ENCODE measurements at places on chromosomes 11 and 22. TPM values are rescaled to one million over a fixed set of nuclear protein-coding genes. Genes with fewer than 3 reads are reported as not detected.

DNA sequence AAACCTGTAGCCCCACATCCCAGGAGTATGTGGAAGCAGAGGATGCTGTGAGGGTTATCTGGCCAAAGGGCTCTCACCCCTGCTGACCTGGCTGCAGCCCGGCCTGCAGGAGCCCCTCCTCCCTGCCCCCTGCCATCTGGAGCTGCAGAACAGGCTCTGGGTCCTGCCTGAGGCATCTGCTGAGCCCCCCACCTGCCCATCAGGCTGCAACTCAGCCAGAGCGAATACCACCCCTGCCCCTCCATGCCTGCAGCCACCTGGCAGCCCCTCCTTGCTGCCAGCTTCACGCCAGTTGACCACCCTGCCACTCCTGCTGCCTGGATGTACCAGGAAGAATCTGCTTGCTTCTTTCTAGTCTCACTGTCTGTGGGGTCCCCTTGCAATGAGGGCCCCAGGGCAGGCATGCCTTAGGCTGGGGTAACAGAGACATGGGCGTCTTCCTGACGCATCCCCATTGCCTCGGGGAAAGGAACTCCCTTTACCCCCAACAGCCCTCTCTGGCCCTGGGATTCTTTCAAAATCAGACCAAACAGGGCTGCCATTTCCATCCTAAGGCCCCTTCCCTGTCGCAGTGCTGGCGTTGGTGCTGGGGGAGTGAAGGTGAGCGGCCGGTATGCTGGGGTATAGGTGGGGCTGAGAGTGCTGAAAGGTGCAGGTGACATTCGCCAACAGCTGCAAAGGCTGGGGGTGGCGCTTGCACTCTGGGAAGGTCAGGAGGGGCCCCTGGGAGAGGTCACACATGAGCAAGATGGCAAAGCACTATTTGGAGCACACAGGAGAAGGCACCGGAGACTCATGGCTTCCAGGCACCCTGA, 1334.6 kb downstream of the TBC1D22A start:
- DNase-seq = no peak

GRCh38 chr11:43200031-43200430, 111.8 kb upstream of the API5 start:
- DNase-seq = no peak

- DNase-seq = no peak
Measured at GRCh38 chr11:2203440-2204259, 32.0 kb upstream of the TH start.

Gene LMO2
- 1.2 TPM for total RNA-seq

GRCh38 chr11:3189886-3190583, 24.9 kb upstream of the OSBPL5 start:
- no peak for DNase-seq

Gene KCNQ1OT1
- total RNA-seq = 12.3 TPM

Gene OR5P2
- total RNA-seq = not detected

DNA sequence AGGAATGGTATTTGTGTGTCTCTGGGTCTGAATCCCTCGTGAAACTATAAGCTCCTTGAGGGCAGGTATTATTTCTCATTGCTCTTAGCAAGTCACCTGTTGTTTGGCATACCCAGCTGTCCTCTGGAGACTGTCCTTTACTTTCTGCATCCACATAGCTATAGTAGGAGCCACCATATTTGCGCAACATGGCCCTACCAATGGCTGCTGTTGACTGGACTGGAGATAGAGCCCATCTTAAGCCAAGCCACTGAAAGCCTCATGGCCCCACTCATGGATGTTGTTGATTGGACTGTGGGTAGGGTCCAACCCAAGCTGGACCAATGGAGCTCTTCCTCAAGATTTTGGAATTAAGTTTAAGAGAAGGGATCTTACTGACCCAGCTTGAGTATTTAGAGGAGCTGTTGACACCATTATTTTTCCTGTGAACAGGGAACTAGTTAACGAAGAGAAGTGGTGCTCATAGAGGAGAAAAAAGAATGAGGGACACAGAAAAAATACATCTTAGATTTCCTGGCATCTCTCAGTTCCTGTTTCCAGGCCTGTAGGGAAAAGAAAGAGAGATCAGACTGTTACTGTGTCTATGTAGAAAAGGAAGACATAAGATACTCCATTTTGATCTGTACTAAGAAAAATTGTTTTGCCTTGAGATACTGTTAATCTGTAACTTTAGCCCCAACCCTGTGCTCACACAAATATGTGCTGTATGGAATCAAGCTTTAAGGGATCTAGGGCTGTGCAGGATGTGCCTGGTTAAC, 47.2 kb downstream of the LRRC74B start:
- DNase-seq = no peak

- no peak for DNase-seq
Measured at GRCh38 chr22:42676059-42676607, 26.9 kb upstream of the CYB5R3 start.

- no peak for DNase-seq
Measured at GRCh38 chr11:43632181-43632580, 48.4 kb upstream of the HSD17B12 start.

DNA sequence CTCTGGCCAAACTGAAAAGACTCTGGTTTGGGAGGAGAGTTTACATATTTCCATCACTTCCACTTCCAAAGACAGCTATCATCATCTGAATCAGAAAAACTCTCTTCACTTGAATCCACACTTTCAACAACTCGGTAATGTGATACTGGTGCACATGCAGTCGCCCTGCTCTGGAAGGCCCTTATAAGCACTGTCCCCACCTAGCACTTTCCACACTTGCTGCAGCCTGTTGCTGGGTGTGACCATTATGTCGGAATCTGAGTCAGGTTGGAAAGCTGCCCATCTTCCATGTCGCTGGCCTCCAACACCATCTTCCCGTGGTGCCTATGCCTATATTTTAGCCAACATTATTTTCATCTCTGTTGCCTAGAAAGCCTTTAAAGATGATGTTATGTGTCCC, 1.1 kb upstream of the OR10A5 start:
- DNase-seq = peak; percentile 6

GRCh38 chr11:19725379-19726079, 12.9 kb downstream of the NAV2 start:
- no peak for DNase-seq

- no peak for DNase-seq
Measured at GRCh38 chr11:12223771-12224536, 113.6 kb downstream of the MICAL2 start.

DNA sequence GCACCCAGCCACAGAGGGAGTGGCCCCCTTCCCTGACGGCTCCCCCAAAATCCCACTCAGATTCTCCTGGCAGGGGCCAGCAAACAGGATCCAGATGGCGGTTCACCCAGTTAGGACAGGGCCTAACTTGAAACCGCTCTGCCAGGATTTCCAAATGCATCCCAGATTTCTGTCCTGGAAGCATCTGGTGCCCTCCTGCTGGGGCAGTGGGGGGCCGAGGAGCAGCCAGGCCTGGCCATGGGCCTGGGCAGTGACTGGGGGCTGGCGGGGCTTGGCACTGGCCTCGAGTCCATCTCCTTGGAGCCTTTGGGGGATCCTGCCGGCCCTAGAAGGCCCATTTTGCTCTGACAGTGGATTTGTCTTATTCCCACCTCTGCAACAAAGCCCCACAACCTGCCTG, 17.9 kb upstream of the EMID1 start:
- no peak for DNase-seq

- no peak for DNase-seq
Measured at GRCh38 chr11:131877246-131877942, 507.0 kb downstream of the NTM start.

- no peak for DNase-seq
Measured at GRCh38 chr11:87056091-87056490, 18.4 kb downstream of the TMEM135 start.

GRCh38 chr11:62928011-62928410, 6.8 kb upstream of the CHRM1 start:
- DNase-seq = no peak

Gene BIK
- total RNA-seq = 0.14 TPM

DNA sequence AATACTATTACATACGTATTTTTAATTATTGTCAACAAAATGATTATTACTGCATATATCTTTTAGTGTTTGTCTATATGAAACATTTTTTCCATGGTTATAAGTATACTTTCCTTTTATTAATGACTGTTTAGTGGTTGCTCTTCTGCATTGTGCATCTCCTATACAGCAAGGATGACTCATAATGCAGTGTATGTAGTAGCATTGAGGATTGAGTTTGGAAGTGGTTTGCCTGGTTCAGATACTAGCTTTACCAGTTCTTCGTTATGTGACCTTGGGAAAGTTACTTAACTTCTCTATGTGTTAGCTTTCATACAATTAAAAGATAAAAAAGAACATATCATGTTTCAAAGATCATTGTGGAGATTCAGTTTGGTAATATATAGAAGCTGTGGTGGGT, 44.1 kb downstream of the CHORDC1 start:
- DNase-seq = no peak

DNA sequence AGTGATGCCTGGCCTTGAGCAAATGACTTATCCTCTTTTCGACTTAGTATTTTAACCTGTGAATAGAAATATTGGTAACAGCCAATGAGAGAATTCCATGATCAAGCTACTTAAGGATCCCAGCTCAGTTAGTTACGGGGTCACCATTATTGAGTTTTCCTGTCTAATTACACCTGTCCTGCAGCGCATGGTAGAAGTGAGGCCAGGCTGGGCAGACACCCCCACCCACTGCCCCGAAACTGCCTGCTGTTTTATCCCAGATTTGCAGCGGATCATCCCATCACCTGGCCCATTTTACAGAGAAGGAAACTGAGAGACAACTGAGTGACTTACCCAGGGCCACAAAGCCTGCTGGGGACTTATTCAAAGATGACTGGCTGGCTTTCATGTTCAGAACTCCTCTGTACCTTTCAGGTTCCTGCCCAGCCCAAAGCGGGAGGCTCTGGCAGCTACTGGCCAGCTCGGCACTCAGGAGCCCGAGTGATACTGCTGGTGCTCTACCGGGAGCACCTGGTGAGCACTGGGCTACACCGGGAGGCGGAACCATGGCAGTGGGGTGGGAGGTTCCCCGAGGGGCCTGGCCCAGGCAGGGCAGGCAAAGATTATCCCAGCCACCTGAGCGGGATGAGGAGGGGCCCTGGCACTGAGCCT, 1.4 kb downstream of the MUS81 start:
- DNase-seq = no peak

Gene EP300
- 27.5 TPM for total RNA-seq

GRCh38 chr11:120185706-120186455, 25.0 kb upstream of the OAF start:
- no peak for DNase-seq

- DNase-seq = no peak
Measured at GRCh38 chr11:134633276-134633675, 221.2 kb upstream of the B3GAT1 start.

Gene PACSIN3
- total RNA-seq = 29.0 TPM

DNA sequence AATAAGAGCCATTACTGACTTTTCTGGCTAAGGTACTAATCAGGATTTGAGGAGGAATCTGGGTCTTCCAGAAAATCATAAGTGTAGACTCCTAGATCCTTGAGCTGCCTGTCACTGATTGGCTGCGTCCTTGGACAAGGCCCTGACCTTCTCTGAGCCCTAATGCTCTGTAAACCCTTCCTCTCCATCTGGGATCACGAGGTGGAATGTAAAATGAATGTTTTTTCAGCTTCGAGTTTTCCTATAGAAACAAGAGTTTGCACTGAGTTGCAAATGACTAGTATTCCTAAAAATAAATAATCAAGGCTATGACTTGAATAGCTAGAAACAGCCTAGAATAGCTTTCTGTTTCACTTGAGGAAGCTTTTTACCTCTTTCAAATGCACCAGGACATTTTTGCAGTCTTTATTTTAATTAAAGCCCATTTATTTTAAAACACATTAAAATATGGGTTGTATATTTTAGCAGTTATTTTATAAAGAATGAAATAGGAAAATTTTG, 1.1 kb upstream of the DIXDC1 start:
- no peak for DNase-seq

GRCh38 chr11:57150454-57150917, 31.3 kb upstream of the LRRC55 start:
- DNase-seq = peak; percentile 13

DNA sequence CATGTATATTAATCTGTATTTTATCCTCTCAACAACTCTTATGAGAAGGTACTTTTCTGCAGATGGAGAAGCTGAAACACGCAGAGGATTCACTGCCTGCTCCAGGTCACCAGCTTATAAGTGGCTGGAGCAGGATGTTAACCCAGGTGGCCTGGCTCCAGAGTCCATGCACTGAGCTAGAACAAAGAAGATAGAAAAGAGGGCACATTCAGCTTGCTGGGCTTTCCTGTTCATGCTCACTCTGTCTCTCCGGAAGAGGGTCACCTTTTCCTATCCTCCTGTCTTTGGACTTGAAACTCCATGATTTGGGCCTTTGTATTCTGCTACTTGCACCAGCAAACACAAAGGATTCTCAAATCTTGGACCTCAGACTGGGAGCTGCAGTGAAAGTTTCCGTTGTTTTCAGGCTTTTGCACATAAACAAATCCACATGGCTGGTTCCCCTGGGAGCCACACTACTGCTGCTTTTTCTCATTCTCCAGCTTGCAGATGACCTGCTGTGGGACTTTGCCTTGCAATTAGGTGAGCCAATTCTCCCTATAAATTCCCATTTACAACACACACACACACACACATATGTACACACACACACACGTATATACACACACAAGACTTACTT, 117.3 kb upstream of the GRK3 start:
- no peak for DNase-seq

DNA sequence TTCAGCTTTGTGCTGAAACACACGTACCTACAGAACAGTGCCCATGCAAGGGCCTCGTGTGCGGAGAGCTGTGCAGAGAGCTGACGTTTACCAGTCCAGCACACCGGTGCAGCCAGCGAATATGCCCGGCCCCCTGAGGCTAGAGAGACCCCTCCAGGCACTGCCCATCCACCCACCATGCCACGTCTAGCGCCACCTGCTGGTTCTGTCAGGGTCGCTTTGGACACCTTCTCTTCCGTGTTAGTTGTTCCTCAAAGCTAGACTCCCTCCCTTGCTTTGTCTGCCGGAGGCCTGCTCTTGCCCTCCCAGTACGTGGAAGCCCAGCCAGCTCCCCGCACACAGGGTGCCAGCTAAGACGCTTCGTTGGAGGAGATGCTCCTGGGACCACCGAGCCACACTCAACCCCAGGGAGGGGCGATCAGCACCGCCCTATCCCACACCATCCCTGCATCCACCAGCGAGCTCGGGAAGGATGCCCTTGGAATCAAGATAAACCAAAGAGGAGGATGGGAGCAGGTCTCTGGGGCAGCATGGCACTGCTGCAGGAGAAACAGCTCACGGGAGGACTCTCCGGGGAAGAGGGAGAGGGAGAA, 43.4 kb downstream of the CPT1A start:
- peak; percentile 65 for DNase-seq

DNA sequence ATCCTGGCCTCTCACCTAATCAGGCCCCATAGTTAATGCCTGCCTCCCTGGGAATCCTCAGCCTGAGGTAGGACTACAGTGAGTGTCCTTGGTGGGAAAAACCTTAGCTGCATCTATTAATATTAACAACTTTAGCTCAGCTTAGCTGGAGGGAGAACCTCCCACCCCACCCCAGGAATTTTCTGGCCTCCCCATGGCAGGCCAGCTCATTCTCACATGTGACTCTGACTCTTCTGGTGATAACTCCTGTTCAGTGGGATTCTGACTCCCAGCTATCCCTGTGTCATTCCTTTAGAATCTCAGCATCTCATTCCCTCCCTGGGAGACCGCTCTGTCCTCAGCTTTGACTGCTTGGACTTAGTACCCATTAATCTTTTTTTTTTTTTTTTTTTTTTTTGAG, 14.5 kb downstream of the ART5 start:
- no peak for DNase-seq
